SW 1271 (cell line): ENCODE measurements at places on chromosomes 13 and 19.

GRCh38 chr13:41562083-41562482 lies 104.7 kb downstream of the RGCC start:
- DNase-seq, result no peak

GRCh38 chr13:48843630-48844380 lies 131.9 kb upstream of the FNDC3A start:
- no peak for DNase-seq

GRCh38 chr13:45875951-45876350 lies 24.4 kb upstream of the SIAH3 start:
- DNase-seq, result no peak

GRCh38 chr19:49436381-49437017 lies 4.8 kb downstream of the SLC17A7 start:
- peak; percentile 15 for DNase-seq

- no peak for DNase-seq
Measured at GRCh38 chr19:30093966-30094755, 152.1 kb downstream of the URI1 start.

GRCh38 chr19:40283414-40284250 lies 1.5 kb downstream of the AKT2 start:
- no peak for DNase-seq

GRCh38 chr13:36341718-36342117 lies 4.5 kb downstream of the SPART start:
- no peak for DNase-seq

DNA sequence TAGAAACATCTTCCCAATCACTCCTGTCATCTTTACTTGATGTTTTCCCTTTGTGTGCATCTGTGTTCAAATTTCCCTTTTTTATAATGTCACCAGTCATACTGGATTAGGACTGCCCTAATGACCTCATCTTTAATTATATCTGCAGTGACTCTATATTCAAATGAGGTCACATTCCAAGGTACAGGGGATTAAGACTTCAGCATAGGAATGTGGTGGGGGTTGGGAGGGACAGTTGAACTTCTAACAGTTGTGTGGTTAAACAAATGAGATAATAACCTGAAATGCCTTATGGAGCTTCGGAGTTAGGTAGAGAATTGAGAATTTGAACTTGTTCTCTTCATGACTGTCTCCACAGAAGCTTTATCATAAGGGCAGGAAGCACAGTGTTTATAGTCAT lies 23.0 kb downstream of the PAN3 start:
- DNase-seq, result no peak

DNA sequence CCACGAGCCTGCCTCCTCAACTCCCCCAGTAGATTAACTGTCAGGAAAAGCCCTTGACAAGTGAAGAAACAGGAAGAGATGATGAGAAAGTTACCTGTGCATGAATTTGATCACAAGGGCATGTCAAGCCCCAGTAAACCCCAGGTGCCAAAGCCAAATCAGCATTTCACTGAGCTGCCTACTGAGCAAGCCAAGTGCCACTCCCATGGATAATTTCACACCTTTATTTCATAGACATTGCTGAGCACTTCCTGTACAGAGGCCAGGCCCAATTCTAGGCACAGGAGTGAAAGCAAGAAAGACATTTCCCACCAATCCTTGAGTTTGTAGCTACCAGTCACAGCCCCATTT lies 2.4 kb downstream of the GADD45GIP1 start:
- DNase-seq, result no peak

GRCh38 chr13:24068472-24068871 lies 92.0 kb upstream of the SPATA13 start:
- no peak for DNase-seq

- no peak for DNase-seq
Measured at GRCh38 chr13:24129914-24130774, 30.4 kb upstream of the SPATA13 start.

DNA sequence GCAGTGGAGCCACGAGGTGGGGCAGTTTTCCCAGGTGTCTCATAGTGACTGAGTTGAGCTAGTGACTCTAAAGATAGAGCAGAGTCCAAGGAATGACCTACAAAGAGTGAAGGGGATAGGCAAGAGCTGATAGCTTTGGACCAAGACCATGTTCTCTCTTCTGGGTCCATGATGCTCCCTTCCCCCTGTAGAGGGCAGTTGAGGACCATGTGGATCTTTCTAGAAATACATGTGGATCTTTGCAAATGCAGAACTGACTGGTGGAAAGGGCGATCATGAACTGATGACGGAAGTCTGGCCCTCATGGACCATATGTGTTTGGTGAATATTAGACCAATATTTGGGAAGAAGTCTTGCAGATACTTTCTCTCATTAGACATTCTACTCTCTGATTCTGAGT lies 6.9 kb downstream of the PSG1 start:
- no peak for DNase-seq

GRCh38 chr19:38337360-38337653 lies 1.7 kb downstream of the CATSPERG start:
- no peak for DNase-seq

DNA sequence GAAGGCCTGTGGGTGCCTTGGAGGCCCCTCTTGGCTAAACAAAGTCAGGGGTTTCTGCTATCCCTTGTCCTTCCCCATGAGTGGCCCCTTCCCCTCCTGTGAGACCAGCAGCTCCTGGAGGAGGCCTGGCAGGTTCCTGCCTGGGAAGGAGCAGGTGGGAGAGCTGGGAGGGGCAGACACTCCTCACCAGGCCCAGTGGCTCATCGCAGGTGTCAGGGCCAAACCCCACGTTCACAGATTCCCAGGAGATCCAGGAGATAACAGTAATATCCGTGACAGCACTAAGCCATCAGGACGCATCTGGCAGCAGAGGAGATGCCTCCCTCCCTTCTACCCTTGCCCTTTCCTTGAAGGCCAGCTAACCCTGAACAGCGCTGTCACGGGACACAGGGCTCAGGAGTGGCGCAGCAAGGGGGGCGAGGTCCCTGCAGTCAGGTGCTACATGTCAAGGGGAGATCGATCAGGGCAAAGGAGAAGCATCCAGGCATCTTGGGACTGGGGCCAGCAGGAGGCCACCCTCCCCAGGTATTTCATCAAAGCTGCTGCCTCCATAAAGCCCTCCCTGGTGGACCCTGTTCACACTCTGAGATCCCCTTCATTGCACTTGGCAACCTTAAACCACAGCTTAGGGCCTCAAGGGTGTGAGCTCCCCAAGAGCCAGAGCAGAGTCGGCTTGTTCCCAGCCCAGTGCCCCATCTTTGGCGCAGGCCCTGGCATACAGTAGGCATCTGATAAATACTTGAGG lies 4.8 kb downstream of the CEBPA start:
- DNase-seq, result no peak

GRCh38 chr13:105660561-105660960 lies 874.9 kb downstream of the EFNB2 start:
- DNase-seq, result no peak

- no peak for DNase-seq
Measured at GRCh38 chr13:46403851-46404732, 17.0 kb upstream of the RUBCNL start.

DNA sequence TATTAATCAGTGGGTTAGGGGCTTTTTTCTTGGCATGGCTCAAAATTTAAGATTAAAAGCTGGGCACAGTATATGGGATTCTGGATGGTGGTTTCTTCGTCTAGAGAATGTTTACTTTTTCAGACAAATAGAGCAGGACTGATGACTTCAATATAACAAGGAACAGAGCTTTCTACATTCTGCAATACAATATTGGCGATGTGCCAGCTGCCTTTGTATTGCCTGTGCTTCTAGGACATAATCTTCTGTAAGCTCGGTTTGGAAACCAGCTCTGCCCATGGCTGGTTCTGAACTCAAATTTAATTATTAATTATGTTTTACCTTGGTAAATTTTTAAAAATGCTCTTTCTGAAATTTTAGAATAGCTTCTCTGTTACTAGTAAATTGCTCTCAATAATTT lies 139.1 kb upstream of the TRPC4 start:
- no peak for DNase-seq

DNA sequence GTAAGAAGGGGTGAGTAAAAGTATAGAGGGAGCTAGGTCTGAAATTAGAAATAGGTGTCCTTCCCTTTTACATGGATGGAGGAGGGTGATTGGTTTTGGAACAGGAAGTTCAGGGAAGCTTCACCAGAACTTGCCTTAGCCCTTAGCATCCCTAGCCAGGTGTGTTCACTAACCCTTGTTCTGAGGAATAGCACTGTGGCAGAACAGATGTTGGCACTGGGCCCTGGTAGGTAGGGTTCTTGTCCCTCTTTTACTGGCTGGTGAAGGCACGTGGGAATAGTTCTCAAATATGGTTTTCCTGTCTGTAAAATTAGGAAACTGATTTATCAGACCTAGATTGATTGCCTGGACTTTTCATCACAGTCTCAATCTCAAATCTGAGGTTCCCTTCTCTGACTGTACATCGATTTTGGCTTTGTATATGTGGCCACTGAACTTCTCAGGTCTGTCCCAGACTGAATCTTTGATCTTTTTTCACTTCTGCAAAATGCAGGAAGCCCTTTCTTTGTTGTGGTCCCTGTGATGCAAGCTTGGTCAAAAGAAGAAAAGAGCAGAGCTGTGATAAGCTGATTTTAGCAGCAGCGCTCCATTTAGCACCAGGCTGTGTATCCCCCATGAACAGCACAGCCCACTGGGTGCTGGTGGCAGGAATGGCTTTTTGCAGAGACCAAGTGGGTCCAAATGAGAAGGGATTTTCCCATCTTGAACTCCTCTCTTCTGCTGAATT lies 86.2 kb upstream of the HTR2A start:
- DNase-seq, result no peak

GRCh38 chr13:21069561-21070004 lies 8.2 kb upstream of the LATS2 start:
- DNase-seq, result peak; percentile 84

DNA sequence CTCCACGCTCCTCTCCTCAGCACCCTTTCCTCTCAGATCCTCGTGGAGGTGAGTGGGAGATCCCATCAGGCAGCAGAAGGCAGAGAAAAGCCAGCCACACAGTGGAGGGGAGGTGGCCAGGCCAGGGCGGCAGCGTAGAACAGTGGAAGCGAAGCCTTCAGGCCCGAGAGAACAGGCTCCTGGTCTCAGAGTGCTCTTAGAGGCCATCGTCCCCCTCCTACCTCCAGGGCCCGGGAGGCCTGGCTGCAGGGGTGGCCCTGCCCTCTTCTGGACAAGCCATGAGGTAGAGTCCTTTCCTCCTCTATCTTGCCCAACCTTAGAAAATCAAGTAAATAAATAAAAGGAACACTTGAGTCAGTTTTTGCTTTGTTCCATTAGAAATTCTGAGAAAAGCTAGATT lies 202.0 kb downstream of the KATNAL1 start:
- DNase-seq, result no peak

DNA sequence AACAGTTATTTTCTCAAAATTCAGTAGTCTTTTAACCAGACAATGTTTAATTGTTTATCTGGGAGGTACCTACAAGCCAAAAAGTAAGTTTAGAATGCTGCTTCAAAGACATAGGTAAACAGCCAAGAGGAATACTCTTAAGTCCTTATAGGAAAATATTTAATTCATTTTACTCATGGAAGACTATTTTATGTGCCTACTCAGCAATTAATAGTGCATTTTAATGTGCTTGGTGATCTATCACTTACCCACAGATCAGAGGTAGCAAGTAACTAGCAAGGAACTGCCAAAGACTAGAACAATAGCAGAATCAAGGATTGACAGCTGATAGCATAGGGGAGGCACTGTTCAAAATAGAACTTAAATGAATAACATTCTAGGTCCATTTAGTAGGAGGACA lies 60.4 kb downstream of the DNAJC15 start:
- DNase-seq, result no peak

DNA sequence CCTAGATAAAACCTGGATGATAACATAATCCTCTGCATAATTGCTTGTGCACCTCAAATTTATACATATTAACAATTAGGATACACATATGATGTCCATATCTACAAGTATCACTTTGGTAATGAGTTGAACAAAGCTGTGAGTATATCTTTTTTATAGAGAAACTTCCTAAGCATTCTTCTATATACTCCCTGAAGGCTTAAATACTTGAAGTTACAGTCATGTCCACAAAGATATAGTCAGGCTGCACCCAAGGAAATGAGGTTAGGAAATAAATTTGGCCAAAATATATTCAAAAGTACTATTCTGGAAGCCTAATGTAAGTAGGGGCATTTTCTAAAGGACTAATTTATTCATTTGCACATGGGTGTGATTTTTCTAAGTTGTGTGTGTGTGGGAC lies 761.5 kb downstream of the PCDH9 start:
- DNase-seq, result no peak

DNA sequence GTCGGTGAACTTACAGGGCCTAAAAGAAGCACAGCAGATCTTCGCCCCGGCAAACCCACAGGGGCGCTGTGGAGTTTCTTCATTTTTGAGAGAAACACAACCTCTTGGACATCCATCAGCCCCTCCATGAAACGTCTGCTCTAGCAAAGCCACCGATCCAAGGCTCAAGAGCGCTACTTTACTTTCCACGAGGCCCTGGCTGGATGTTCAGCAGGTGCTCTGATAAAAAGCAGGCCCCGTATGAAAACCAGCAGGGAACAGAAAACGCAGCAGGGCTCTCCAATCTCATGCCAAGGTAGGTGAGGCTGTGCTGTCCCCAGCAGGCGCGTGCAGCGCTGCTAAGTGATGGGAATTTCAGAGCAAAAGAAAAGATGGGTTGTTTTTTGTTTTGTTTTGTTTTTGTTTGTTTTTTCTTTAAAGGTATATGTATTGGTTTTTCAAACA lies 86.7 kb downstream of the IRS2 start:
- no peak for DNase-seq

- DNase-seq, result no peak
Measured at GRCh38 chr13:25862156-25862555, 189.7 kb downstream of the SHISA2 start.

DNA sequence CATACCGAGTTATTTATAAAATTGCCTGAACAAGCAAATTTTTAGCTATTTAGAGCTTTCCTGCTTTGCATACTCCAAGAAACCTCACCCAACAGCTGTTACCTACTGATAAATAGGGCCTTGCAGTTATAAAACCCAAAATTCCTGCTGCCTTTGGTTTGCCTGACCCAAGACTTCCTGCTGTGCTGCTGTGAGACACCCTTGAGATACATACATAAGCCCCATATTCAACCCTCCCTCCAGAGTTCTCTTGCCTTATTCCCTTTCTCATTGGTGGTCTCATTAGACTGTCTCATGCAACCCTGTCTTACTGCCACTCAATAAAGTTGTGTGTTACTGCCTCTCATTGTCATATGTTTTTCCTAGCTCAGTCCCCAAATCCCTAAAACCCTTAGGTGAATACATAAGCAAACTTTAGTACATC lies 677.6 kb downstream of the UQCRFS1 start:
- DNase-seq, result no peak

GRCh38 chr13:51057906-51058305 lies 53.2 kb downstream of the C13orf42 start:
- no peak for DNase-seq

DNA sequence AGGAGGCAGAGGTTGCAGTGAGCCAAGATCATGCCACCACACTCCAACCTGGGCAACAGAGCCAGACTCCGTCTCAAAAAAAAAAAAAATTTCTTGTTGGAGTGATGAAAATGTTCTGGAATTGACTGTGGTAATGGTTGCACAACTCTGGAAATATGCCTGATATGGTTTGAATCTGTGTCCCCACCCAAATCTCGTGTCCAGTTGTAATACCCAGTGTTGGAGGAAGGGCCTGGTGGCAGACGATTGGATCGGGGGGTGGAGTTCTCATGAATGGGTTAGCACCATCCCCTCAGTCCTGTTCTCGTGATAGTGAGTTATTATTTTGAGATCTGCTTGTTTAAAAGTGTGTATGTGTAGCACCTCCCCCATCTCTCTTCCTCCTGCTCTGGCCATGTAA lies 41.1 kb upstream of the MAP3K10 start:
- no peak for DNase-seq

- no peak for DNase-seq
Measured at GRCh38 chr13:113364901-113365582, 1.1 kb upstream of the GRTP1 start.
